NCI-H524 treated with DMSO at 0.1 percent for 48 hours (cell line): ENCODE measurements at places on chromosomes 16 and 17.

GRCh38 chr16:29812754-29813643, 1.0 kb downstream of the PRRT2 start:
- no peak for DNase-seq

- DNase-seq = no peak
Observed at GRCh38 chr17:688100-688989, 26.3 kb downstream of the VPS53 start.

DNA sequence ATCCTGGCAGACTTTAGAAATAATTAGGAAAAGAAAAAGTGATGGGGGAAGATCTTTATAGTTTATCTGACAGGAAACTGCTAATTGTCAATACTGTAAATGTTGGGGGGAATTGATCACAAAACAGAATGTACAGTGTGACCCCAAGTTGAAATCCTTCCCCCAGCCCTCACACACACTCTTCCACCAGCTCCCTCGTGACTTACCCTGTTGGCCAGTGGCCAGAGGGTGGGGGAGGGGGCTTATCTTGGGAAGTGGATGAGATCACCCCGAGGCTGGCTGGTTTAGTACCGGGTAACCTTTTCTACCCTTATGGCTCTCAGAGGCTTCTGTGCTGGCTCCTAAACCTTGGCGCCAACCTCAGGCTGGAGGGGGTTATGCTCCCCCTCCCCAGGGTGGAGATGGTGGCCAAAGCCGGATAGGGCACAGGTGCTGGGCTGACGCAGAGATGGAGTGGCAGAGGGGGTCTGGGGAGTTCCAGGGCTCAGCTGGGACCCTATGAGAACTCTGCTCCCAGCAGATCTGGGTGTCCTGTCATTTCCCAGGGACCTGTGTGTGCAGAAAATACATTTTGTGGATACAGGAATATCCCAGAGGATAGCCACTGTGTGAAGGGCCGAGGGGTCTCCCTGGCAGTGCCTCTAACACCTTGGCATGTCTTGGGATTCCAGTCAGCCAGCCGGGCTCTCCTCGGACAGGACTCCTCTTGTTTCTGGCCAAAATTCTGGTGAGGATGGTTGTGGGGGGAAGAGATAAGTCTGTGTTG, 18.6 kb downstream of the CDH16 start:
- DNase-seq = peak; percentile 62

- DNase-seq = no peak
Observed at GRCh38 chr16:48172682-48173081, 16.9 kb upstream of the ABCC12 start.

DNA sequence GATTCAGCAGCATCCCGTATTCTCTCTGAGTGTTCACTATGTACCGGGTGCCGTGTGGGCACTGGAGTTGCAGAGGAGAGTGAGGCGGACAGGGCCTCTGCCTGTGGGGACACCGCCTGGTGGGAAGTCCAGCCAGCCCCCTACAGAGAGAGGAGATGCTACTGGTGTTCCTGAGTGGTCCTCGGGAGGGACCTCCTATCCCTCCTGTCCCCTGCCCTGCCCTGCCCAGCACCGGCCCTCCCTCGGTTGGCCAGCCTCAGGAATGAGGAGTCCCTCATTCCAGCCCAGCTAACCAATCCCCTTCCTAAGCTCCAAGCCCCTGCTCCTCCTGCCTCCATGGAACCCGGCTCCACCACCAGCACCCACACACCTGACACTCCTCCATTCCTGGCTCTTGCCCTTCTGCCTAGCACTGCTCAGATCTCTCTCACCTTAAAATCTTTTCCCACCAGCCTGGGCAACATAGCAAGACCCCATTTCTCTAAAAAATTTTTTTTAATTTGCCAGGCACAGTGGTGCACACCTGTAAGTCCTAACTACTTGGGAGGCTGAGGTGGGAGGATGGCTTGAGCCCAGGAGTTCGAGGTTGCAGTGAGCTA, 2.0 kb downstream of the ASGR2 start:
- DNase-seq = no peak
